ENCODE measurements at places on chromosomes 4 and X.
A peak's percentile ranks its signal among the peaks of the same experiment; 100 is the strongest.

- no peak for DNase-seq
These were observed 70.9 kb downstream of the INTS12 start for GRCh38 chr4:105637408-105638176.

DNA sequence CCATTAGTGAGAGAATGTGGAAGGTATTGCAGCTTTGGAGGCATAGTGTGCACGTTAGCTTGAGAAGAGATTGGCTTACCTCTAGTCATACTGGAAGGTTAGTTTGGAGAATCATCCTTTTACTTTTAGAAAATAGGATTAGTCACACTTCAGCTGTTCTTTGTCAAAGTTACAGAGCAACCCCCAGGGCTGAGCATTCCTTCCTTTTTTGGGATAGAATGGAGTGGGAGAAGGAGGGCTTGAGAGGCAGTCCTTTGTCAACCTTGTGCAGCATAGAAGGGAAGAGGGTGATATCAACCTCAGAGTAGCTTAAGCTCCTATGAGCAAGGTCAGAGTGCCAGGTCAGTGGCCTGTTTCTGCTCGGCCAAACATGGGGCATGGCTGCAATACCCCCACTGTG is 8.6 kb upstream of the MBNL3 start:
- no peak for DNase-seq

- DNase-seq: peak; percentile 57
These were observed 36.6 kb downstream of the ANAPC10 start for GRCh38 chr4:145061318-145061920.

DNA sequence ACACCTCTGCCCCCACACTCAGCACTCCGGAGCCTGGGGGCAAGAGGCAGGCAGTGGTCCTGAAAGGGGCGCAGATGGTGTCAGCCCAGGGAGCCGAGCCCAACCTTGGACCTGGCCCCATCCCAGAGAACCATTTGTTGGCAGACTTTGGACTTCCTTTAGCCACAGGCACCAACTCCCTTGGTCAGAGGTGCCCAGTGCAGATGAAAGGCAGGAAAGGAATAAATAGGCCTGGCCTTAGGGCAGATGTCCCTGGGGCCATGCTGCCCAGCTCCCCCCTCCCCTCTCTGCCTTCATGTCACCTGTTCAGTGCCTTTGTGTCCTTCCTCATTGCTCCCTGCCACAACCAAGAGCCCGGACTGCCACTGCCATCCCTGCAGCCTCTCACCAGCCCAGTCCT is 52.8 kb downstream of the SEL1L3 start:
- DNase-seq: no peak

DNA sequence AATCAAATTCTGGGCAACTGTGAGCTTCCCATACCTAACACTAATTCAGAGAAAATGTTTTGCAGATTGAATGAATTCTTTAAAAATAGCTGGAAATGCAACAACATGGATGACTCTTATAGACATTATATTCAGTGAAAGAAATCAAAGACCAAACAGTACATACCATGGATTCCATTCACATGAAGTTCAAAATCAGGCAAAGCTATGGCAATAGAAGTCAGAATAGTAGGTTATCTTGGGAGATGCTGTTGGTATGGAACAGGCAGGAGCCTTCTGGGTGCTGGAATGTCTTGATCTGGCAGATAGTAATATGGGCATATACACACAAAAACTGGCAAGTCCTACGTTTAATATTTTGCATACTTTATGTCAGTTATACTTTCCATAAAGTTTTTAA is 25.5 kb upstream of the CBLL2 start:
- DNase-seq: no peak

DNA sequence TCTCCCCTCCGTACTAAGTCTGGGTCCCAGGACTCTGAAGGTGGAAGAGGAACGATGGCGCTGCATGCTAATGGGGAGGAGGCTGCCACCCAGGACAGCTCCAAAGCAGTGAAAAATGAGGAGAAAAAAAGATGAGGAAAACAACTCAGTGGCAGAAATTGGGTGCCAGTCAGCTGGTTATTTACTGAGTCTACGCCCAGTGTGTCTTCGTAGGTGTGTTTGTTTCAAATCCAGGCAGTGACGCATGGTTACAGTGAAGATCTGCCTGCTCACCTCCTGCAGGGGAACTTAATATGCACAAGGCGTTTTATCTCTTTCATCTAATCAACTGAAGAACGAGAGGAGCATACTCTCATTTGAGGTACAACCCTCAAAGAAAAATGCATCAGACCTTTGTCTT is 70.9 kb upstream of the FBXW7 start:
- no peak for DNase-seq

DNA sequence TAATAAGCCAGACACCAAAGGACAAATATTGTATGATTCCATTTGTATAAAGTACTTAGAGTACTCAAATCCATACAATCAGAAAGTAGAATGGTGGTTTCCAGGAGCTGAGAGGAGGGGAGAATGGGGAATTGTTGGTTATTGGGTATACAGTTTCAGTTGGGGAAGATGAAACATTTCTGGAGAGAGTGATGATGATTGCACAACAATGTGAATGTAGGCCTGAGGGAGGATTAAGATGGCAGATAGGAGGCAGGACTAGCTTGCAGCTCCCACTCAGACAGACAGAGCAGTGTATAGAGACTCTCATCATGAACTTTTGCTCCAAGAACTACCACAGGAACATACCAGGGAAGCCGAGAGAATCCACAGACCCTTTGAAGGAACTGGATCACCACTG is 75.7 kb upstream of the PAK3 start:
- DNase-seq: no peak

DNA sequence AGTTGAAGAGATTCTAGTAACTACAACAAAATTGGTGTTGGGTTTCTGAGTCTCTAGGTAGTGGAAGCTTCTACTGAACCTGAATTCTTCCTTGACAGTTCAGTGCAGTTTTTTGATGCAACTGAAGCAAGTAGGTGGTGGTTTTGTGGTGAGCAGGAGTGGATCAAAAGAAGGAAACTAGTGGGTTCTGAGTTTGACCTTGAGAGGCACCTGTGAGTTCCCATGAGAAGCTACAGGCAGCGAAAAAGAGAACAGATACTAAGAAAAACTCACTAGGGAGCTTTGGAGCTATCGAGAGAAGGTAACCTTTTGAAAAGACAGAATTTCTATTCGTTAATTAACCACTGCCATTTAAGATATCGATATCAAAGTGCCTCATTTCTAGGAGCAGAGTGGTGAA is 145.2 kb downstream of the PDHA2 start:
- DNase-seq: no peak

- peak; percentile 37 for DNase-seq
These were observed 19.4 kb downstream of the AWAT2 start for GRCh38 chrX:70030301-70030767.

DNA sequence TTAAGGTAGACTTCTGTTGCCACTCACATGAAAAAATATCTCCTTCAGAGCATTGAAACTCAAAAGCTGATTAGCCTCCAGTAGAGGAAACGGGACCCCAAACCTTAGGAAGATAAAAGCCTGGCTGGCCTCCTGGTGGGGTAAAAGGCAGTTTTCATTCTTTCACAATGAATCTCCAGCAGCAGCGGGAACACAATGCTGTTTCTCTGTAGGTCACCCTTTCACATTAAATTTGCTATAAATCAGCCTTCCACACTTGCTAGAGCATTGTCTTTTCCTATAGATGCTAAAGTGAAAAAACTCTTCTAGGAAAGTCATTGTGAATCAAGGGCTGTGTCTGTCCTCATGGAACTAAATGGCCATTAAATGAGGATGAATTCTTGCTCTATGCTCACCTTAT is 207.3 kb upstream of the MAGEB2 start:
- DNase-seq: no peak

- DNase-seq: no peak
These were observed 69.7 kb upstream of the MAGEB16 start for GRCh38 chrX:35728481-35728880.

GRCh38 chrX:116409219-116409618 is 27.2 kb upstream of the SLC6A14 start:
- no peak for DNase-seq

DNA sequence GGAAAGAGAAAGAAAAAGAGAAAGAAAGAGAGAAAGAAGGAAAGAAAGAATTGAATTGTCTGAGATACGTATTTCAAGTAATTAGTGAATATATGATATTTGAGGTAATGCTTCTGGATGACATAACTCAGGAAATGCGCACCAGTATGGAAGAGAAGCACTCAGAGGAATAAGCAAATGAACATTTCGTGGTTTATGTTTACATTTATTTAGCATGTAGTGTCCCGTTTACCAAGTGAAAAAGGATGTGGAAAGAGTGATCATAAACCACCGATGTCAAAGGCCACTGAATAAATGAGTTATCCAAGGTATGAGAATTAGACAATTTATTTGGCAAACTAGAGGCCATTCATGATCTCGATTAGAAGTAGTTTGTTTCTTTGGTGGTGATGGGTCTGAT is 200.4 kb downstream of the ARAP2 start:
- DNase-seq: no peak

GRCh38 chrX:34270434-34270833 is 138.3 kb upstream of the FAM47A start:
- no peak for DNase-seq

DNA sequence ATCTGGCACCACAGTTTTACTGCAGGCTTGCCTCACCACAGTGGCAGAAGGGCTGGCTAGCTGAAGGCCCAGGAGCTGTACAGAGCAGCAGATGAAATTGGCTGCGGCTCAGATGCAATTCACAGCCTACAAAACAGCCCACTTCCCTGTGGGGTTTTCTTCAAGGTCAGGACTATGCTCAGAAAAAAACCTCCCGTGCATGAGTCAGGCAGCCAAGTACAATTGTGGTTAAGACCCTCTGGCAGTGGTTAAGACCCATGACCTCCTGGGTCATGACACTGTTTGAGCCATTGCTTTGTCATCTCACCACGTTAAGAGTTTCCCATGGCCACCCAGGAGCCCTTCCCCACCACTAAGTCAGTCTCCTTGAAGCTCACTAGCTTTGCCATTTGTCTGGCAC is 276.3 kb downstream of the HNRNPD start:
- DNase-seq: no peak

DNA sequence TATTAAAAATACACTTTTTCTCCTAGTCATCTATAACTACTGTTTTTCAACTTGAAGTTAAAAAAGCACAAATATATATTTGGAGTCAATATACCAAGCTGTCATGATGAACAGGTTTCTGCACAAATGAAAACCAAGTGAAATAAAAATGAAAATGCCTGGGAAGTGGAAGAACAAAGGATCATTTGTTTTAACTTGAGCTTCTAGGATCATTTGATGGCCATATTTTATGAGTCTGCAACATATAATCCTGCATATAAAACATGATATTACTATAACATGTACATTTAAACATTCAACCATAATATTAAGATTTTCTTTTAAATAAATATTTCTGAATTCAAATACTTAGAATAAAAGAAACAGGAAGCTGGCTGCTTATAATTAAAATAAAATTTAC is 8.5 kb upstream of the ARHGEF38 start:
- DNase-seq: no peak

- no peak for DNase-seq
These were observed 240.2 kb downstream of the ADGRL3 start for GRCh38 chr4:61440321-61440720.

- no peak for DNase-seq
These were observed 277.1 kb downstream of the ADGRA3 start for GRCh38 chr4:22238742-22239141.

DNA sequence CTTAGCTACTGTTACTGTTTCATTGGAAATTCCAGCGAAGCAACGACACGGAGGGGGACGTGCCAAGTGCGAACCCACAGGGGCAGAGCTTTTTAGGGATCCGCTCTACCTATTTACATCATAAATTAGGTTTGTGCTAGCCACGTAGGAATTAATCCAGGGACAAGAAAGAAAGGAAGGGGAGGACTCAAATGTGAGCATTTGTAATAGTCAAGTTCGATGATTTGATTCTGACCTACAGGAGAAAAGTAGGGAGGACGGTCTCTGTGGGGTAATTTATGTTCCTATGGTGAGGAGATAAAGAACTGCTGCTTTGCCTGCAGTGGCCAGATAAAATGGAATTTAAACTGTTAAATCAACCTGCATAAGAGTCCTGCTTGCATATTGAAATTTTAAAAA is 1.7 kb downstream of the INTS6L start:
- DNase-seq: no peak

- no peak for DNase-seq
These were observed 2.2 kb upstream of the DCUN1D4 start for GRCh38 chr4:51840781-51841180.

DNA sequence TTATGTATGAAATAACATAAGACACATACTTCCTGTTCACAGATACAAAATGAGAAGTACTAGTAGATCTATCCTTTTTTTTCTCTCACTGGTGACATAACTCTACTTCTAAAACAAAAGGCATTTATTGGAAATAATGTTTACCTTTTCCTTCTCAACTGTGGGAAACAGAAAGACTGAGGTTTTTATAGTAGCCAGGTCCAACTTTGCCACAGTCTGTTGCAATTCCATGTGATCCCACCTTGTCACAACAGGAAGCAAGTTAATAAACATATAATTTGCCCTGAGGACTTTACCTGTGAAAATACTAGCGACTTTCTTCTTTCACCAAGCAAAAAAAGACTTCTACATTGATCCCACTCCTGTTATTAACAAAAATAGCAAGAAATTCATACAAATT is 475.8 kb downstream of the PDGFC start:
- peak; percentile 8 for DNase-seq

DNA sequence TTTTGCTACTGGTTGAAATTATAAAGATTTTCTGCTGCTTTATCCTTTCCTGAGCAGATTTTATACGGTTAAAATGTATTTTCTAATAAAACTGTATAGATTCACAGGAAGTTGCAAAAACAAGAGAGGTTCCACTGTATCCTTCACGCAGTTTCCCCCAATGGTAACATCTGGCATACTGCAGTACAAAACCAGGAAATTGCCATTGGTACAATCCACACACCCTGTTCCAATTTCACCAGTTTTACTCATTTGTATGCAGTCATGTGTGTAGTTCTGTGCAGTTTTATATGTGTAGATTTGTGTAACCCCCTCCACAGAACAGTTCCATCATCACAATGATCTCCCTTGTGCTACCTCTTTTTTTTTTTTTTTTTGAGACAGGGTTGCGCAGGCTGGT is 20.0 kb downstream of the DDX3X start:
- no peak for DNase-seq

DNA sequence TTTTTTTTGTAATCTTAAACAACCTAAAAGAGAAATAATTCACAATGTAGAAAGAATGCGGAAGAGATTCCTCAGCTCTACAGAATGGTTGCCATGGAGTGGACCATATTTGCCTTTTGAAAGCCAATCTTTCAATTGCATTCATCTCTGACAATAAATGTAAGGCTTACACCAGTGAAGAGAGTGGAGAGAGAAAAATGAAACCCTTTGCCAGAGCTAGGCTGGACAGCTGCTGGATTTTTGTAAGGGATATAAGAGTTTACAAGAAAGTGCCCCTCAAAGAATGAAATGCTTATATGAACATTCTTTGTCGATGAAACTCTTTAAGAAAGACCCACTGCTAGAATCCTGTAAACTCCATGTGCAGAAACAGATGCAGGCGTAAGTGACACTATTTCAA is 66.0 kb upstream of the FAT1 start:
- no peak for DNase-seq

DNA sequence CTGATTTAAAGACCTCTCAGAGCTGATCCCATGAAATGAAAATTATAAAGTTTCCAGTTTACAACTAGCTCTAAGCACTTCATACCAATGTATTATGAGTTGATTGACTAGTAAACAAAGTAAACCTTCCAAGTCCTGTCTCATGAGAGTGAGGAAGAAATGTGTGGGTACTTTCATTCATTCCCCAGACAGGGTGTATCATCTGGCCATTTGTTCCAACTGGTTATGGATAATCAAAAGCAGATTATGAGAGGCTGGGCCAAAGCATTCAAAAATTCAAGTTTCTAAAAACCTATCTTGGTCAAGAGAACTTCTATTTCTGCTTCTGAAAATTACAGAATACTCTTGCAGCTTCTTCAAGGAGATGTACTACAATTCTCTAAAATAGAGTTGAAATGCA is 193.3 kb upstream of the RASGEF1B start:
- no peak for DNase-seq

Measured in kidney (tissue), 22 donors.